ENCODE measurements at places on chromosomes 12 and 14.

- DNase-seq: no peak
These were observed 2.3 kb upstream of the SMUG1 start for GRCh38 chr12:54191126-54191525.

DNA sequence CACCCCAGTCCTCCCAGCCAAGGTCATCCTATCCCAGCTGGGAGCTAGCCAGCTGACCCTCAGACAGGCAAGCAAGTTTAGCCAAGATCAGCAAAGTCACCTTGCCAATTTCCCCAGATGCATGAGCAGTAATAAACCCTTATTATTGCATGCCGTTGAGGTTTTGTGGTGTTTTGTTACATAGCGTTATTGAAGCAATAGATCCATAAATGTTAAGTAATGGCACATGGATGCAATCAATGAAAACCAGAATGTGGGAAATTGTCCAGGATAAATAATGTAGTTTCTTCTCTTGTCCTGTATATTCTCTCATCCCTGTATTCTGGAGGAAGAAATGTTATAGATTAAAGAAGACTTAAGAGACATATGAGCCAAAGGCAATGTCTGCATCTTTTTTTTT, 18.0 kb upstream of the TMEM260 start:
- DNase-seq: no peak

DNA sequence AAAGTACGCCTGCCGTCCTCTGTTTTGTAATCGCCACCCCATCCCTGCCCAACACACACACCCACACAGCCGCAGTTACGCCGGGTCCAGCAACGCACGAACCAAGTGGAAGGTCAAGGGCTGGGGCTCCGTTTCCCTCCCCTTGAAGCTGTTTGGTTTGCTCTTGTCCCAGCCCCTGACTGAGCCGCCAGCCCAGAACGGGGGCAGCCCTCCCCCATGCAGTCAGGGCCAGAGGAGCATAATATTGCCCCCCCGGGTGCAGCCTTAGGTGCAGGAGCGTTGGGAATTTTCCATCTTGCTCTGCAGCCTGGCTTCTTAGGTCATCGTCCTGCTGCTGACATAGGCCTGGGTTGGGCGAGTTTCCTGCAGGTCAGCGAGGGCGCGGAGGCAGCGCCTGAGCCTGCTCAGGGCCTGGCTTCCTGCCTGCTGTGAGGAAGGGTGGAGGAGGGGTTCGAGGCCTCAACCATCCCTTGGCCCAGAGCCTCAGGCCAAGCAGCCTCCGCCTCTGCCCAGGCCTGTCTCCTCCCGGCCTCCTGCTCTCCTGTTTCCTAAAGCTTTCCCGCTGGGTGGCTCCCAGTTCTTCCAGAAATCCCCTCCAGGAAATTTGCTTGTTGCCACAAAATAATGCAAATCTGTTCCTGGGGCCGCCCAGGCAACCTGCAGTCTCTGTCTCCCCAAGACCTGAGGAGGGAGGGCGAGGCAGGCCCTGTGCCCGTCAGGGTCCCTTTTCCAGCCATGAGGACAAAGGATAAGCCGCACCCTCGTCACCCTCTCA, 44.5 kb downstream of the PSMA6 start:
- DNase-seq: peak; percentile 81

- DNase-seq: no peak
These were observed 22.2 kb downstream of the LPCAT3 start for GRCh38 chr12:6996040-6996441.

- no peak for DNase-seq
These were observed 22.9 kb downstream of the KCNA1 start for GRCh38 chr12:4932576-4932975.

DNA sequence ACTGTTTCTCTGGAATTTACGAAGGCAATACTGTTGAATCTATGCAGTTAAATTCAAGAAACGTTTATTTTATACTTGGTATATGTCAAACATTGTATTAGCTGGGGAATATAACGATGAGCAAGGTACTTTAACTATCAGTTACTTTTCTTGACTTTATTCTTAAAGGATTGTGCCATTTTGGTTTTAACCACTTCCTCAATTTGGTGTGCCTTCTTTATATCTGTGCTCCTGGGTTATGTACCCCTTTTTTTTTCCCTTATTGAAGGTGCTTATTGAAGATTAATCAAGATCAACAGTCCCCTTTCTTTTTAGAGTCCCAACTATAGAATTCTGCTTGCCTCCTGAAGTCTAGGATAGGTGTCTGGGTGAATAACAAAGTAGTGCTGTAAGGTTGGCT, 5.8 kb downstream of the RAB21 start:
- no peak for DNase-seq

- no peak for DNase-seq
These were observed 96.7 kb downstream of the TRHDE start for GRCh38 chr12:72368719-72369422.

Data from left forelimb (tissue), 1 donor.